ENCODE measurements at places on chromosomes 16 and 17.

DNA sequence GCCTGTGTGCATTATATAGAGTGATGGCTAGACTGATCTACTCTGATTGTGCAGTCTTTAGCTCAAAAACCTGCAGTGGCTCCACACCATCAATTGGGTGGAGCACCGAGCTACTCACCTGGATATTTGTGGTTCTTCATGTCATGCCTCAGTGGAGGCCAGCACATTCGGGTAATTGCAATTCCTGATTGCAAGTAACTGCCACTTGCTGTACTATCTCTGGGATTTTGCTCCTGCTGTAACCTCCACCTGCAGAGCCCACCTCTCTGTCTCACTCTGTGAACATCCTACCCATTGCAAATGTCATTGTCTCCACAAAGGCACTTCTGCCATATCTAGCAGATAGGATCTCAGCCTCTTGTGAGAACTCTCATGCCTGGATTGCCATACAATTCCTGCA is 1.7 kb upstream of the CCL1 start:
- DNase-seq = no peak

- DNase-seq = peak; percentile 24
These were observed 28.2 kb upstream of the ADGRG1 start for GRCh38 chr16:57600048-57600835.

DNA sequence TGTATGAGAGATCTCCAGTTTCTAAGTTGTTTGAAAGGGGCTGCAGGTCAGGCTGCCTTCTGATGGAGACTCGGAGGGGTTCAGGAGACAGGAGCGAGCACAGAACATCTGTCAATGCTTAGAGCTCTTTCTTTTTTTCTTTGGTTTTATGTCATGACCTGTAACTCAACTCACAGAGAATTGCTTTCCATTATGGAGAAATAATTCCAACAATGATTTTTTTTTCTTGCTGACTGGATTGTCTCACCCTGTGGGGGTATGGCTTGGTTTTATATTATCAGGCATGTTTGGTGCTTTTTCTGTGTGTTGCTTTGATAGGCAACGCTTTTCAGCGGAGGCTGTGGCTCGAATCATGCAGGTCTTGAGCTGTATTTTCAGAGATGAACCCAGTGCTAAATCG is 10.7 kb upstream of the KCNJ2 start:
- DNase-seq = no peak

DNA sequence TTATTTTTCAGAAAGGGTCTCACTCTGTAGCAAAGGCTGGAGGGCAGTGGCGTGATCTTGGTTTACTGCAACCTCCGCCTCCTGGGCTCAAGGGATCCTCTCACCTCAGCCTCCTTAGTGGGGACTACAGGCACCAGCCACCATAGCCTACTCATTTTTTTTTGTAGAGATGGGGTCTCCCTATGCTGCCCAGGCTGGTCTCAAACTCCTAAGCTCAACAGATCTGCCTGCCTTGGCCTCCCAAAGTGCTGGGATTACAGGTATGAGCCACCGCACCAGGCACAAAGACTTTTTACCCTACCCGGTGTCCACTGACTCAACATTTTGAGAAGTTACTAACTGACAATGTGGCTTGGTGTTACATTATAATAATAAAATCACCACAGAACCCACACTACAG is 7.2 kb downstream of the GRB2 start:
- no peak for DNase-seq

GRCh38 chr17:43601280-43602039 is 55.3 kb upstream of the ETV4 start:
- no peak for DNase-seq

DNA sequence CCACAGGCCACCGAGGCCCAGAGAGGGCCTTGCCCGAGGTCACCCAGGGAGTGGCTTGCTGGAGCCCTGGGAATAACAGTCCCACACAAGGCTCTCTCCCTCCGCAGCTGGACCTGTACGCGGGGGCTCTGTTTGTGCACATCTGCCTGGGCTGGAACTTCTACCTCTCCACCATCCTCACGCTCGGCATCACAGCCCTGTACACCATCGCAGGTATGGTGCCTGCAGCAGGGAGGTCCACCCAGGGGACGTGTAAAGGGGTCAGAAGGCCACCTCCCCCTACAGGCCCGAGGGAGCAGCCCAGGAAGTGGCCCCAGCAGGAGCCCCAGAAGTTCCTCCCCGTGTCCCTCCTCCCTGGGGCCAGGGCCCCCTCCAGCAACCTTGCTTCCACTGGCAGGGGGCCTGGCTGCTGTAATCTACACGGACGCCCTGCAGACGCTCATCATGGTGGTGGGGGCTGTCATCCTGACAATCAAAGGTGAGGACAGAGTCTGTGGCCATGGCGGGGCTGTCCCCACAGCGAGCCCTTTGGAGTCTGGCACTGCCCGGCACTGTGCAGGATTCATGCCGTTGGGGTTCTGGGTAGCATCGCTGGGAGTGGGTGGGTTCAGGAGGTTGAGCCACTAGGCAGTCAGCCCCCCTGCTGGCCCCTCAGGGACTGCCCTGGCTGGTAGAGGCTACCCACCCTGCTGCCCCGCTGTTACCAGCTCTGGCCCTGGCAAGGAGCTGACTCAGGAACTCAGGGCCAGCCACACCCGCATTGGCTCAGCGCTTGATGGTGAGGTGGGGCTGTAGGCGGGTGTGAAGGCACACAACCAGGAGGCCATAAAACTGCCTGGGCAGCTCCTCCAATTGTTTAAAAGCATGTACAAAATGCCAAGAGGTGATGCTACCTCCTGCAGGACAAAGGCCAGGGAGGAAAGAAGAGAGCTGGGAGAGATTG is 17.3 kb downstream of the SLC5A10 start:
- no peak for DNase-seq

GRCh38 chr17:42422958-42423712 is at the start of gene CAVIN1:
TSS of gene CAVIN1 (minus strand) at chr17:42423256. CDS start at chr17:42423097, 159 bp downstream.
- DNase-seq = no peak

GRCh38 chr16:48067388-48067787 is 88.4 kb downstream of the ABCC12 start:
- DNase-seq = no peak

- DNase-seq = no peak
These were observed 5.1 kb downstream of the UBN1 start for GRCh38 chr16:4852221-4852872.

DNA sequence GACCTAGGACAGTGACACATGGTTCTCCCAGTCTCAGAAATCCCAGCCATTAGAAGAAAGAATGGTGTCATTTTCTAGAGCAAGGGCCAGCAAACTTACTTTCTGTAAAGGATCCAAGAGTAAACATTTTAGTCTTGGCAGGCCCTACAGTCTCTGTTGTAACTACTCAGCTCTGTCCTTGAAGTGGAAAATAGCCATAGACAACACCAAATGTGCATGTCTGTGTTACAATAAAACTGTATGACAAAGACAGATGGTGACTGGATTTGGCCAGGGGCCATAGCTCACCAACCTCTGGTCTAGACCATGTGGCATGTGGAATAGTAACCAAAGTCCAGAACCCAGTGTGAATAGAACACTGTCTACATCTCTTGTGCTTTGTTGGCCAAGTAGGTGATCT is 286.5 kb downstream of the HS3ST4 start:
- DNase-seq = no peak

DNA sequence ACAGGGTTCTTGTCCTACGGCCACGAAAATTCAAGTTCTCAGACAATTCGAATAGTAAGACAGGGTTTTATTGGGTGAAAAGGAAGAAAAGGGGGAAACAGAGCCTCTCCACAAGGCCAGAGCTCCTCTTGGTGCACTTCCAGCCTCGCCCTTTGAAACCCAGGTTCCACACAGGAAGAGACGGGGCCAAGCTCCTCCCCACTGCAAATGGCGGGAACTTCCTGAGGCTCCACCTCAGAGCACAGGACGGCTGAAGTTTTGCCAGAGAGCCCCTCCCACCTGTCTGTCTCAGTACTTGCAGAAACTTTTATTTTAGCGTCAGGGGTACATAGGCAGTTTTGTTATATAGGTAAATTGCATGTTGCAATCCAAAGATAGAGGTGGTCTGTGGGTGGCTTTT is 165.7 kb upstream of the CDH8 start:
- DNase-seq = no peak

GRCh38 chr17:39365242-39365641 is 36.2 kb downstream of the FBXL20 start:
- no peak for DNase-seq

DNA sequence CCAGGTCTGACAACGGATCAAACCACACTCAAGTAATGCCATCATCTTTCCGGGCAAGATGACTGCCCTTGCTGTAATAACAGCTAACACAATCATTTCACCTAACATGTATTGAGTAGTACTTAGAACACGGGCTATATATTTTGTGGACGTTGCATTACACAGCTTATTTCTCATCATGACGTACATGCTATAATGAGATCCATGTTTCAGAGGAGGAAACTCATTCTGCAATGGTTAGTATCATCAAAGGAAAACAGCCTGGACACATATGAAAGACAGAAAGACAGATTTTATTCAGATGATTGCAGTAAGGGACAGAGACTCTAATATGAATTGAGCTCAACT is 446.7 kb downstream of the HS3ST3B1 start:
- no peak for DNase-seq

- DNase-seq = no peak
These were observed at the start of gene SYNGR3 for GRCh38 chr16:1989209-1990100. TSS of gene SYNGR3 (plus strand) at chr16:1989970. CDS start at chr16:1990103, 133 bp downstream.

GRCh38 chr17:42122371-42123303 is at the start of gene HSPB9:
TSS of gene HSPB9 (plus strand) at chr17:42122804. CDS start at chr17:42122851, 47 bp downstream.
- no peak for DNase-seq

DNA sequence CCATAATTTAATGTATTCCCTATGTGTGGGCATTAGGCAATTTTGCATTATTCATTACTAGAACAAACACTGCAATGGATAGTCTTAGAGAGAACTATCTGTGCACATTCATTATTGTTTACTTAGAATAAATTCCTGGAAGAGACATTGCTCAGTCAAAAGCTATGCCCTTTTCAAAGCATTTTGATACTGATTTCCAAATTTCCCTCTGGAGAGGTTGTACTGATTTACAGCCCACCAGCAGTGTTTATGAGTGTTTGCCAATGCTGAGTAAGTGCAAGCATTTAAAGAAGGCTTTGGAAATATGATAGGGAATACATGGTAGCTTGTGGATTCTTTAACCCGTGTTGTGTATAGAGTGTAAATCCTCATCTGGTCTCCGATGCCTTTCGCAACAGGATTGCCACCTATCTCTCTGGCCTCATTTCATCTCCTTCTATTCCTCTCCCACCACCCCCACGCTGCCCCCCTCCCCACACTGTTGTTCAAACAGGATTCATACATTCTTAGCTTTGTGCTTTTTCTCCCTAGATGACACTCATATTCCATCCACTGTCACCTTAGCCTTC is 33.4 kb upstream of the MMD start:
- no peak for DNase-seq

DNA sequence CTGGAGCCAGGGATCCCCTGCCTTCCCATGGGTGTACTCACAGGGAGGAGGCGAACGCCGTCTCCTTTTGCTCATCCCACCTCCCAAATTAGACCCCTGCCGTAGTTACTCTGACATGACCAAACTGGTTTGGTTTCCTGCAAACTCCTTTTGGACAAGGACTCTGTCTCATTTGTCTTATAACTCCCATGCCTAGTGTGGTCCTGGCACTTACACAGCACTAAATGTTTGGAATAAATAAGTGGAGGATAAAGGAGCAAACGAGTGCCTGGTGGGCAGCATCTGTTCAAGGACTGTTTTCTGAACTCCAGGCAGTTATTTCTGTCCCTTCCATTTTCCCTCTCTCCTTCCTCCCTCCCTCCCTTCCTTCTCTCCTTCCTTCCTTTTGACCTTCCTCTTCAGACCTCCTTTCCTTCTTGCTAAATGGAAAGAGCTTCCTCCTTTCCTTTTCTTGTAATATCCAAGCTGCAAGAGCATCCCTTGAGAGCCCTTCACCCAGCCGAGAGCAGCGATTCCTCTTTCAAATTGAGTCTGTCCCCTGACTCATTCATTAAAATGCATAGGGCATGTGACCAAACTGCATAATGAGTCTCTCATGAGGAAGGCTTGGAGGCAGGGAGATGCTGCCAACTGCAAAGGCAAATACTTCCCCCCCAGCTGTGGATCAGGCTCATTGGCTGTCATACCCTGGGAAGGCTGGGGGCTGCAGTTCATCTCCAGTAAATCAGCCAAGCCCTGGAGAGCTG is 36.8 kb downstream of the CHD9 start:
- DNase-seq = peak; percentile 87

DNA sequence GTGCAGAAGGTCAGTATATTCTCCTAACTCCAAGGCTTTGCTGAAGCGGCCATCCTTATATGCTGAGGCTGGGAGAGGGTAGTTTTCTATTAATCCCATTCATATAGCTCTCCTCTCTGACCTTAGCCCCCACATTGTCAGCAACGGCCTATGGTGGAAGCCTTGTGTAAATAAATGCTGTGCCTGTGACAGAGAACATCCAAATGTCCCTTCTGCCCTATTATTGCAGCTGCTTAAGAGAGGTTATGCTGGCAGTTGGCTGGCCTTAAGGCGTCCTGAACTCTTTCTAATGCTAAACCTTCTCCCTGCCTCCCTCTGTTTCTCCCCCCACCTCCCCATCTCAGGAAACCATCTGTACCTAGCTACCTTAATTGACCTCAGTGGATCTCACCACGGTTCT is 53.6 kb downstream of the ARHGAP44 start:
- DNase-seq = no peak

GRCh38 chr16:59950431-59950830 is 1216.3 kb upstream of the GOT2 start:
- no peak for DNase-seq

DNA sequence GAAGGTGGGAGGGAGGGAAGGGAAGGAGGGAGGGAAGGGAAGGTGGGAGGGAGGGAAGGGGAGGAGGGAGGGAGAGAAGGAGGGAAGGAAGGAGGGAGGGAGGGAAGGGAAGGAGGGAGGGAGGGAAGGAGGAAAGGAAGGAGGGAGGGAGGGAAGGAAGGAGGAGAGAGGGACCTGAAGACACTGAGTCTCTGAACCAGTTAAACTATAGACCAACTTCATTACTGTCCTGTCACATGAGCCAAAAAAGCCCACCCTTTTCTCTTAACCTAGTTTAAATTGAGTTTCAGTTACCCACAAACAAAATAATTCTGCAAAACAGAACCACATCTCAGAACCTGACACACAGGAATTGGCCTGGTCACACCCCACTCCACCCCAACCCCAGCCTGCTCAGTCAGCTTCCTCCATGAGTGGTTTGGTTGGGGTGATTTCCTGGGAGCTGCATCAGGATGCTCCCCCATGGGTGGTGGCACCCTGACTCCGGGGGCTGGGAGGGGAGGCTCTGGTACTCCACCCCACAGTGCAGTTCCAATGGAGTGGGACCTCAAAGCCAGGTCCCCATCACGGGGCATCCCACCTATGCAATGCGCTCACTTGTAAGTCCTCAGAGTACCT is 4.7 kb upstream of the PRR29 start:
- no peak for DNase-seq

GRCh38 chr17:69093279-69093789 is 32.6 kb upstream of the ABCA9 start:
- DNase-seq = no peak

Data from NCI-H1436 (cell line).